ENCODE measurements at places on chromosomes 2 and 18.

GRCh38 chr2:174300114-174300513 is 34.6 kb upstream of the SP9 start:
- no peak for DNase-seq

- DNase-seq, result no peak
Measured at GRCh38 chr2:13770279-13770678, 862.2 kb upstream of the LRATD1 start.

DNA sequence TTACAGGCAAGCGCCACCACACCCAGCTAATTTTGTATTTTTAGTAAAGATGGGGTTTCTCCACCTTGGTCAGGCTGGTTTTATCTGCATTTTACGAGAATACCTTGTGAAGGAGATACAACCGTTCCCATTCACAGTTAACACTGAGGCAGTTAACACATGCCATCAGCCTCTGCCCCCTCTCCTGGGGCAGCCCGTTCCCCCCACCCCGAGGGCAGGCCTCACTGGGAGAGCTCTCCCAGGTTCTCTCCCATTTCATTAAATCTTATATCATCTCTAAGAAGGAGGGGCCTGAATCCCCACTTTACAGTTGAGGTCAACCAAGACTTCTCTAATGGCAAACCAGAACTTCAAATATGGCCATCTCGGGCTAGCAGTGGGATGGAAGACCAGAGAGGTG is 95.0 kb upstream of the ST3GAL5 start:
- no peak for DNase-seq

GRCh38 chr2:237290261-237290660 is 123.7 kb downstream of the COL6A3 start:
- no peak for DNase-seq

DNA sequence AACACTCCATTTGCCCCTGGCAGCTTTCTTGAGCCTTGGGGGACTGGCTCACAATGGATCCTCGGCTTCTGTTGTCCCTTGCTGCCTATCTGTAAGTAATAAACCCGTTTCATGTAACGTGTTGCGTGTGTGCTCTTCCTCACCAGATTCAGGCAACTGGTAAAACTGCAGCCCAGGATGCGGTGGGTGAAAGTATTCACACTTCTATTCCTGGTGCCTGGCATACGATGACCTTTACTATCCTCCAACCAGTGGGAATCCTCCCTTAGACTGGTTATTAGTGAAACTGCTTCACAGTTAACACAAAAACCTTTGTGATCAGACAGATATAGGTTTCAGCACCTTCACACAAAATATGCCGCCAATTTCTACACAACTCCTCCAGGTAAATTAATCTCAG is 13.6 kb upstream of the ICA1L start:
- no peak for DNase-seq

- no peak for DNase-seq
Measured at GRCh38 chr18:62758591-62758990, 43.2 kb downstream of the PHLPP1 start.

GRCh38 chr2:145484448-145485097 is 964.7 kb upstream of the ZEB2 start:
- DNase-seq, result no peak

- DNase-seq, result peak; percentile 7
Measured at GRCh38 chr2:12416600-12416999, 300.1 kb upstream of the TRIB2 start.

GRCh38 chr2:159225025-159226016 is 61.2 kb downstream of the WDSUB1 start:
- no peak for DNase-seq

DNA sequence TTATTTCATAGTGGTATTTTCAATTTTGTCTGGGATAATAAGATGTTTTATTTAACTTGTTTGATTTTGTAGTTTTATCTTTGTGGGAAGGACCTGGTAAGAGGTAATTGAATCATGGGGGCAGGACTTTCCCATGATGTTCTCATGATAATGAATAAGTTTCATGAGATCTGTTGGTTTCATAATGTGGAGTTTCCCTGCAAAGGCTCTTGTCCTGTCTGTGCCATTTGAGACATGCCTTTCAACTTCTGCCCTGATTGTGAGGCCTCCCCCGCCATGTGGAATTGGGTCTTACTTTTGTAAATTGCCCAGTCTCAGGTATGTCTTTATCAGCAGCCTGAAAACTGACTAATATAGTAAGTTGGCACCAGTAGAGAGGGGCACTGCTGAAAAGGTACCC is 77.8 kb upstream of the ARHGAP15 start:
- DNase-seq, result no peak

DNA sequence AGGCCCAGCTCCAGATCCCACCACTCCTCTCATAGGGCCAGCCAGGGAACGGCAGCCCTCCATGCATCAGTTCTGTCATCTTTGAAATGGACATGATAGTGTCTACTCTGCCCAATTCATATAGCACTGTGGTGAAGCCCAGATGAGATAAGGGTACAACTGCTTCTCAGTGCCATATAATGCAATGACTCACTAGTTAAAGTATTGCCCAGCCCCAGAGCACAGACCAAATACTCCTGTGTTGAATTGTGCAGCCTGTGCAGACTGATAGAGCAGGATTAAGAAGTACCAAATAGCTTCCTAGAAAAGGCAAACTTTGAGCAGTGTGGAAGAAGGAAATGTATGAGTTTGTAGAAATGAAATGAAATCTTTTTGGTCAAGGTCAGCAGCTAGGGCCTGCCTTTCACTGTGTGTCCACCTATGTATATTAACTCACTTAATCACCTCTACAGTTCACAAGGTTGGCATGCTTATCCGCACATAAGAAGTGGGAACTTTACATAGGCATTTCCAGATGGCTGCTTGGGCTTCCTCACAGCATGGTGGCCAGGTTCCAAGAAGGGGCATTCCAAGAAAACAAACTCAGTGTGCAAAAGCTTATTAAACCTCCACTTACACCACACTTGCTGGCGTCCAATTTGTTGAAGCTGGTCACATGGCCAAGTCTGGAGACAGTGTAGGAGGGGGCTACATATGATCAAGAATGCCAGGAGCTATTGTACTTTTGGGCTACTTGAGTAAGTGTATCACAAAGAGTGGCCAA is 102.8 kb upstream of the COPS8 start:
- no peak for DNase-seq

DNA sequence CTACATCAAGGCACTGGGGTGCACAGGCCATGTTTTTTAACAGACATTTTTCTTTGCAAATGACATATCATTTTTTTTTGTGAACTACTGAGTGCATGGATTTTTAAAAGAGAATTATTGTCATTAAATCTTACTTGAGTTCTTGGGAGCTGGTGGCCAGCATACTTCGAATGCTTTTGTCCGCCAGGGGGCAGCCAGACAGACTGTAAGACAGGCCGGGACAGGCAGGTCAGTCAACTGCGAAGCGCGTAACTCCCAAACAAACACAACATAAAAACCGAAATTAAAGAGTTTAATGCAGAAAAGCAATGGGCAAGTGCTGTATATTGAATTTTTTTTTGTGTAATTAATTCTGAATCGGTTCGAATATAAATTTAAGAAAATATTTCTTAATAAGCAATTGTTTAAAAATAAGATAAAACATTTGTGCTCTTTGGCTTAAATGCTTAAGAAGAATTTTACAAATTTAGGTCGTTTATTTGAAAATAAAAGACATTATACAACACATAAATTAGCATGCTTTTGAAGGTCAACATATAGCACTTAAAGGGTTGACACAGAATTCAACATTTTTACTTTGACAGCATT is 142.2 kb upstream of the PXDN start:
- no peak for DNase-seq

DNA sequence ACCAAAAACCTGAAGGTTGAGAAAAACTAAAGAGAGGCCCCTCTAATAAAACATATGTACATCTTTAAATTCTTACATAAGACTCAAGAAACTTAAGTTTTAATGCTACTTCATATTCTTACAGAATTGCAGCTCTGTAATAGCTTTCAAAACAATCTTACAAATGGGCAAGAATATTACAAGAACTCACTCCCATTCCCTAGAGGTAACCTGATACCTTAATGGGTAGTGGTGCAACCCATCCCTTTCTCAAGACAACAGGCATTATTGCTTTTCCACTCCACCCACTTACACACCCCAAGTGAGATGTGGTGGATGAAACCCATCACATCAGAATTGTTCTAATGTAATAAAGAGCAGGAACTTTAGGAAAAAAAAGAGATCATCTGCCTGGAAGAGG is 103.7 kb downstream of the RBMS1 start:
- no peak for DNase-seq

DNA sequence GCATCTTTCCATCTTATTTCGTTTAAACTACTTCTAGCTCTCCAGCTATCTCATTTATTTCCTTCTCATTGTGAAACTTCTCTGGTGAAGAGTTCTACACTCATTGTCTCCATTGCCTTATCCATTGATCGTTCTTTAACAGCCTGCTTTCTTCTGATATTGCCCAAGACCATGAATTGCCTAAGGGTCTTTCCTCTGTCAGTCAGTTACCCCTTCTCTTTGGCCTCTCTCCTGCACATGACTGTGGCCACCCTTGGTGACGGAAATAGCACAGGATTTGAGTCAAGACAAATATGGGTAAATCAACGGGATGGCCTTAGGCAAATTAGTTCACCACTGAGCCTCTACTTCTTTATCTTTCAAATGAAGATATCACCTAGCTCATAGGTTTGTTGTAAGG is 26.6 kb downstream of the NHEJ1 start:
- no peak for DNase-seq

DNA sequence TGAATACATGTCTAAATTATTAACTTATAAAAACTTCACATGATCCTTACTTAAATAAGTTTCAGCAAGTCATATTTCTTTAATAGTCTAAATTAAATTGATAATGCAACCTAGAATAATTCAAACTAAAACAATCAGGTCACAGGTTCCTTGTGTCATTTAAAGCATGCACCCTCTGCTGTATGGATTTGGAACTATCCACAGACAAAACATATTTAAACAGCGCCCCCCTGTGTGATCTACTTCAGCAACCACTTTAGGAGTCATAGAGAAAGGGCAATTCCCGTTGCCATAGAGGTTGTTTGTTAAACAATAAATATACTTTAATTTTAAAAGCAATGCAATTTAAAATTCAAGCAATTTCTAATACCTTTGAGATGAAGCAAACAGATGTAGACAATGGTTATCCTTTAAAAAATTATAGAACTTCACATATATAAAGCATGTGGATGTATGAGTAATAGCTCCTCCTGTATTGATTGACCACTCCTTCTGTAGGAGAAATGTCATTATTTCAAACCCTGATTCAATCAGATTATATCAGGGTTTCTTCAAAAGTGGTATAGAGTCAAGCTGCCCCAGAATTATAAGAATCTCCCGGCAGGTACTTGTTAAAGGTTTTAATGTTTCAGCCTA is 21.2 kb downstream of the GRB14 start:
- DNase-seq, result no peak

GRCh38 chr2:167875529-167875928 is 371.9 kb downstream of the STK39 start:
- no peak for DNase-seq

GRCh38 chr2:147499785-147500184 is 345.0 kb upstream of the ACVR2A start:
- DNase-seq, result no peak

- no peak for DNase-seq
Measured at GRCh38 chr18:77052297-77052982, 80.1 kb downstream of the MBP start.

DNA sequence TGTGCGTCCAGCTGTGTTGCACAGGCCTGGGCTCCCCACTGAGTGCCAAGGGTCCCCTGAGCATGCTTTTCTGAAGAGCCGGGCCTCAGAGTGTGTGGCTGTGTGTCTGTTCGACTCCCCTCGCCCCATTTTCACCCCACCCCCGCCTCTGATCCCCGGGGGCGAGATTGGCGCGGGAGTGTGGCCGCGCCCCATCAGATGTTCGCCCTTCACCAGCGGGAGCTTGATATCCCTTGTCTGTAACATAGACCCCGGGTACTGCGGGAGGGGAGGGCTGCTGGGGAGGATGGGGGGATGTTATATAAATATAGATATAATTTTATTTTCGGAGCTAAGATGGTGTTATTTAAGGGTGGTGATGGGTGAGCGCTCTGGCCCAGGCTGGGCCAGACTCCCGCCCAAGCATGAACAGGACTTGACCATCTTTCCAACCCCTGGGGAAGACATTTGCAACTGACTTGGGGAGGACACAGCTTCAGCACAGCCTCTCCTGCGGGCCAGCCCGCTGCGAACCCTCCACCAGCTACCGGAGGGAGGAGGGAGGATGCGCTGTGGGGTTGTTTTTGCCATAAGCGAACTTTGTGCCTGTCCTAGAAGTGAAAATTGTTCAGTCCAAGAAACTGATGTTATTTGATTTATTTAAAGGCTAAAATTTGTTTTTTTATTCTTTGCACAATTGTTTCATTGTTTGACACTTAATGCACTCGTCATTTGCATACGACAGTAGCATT is 1.5 kb downstream of the RHOB start:
- no peak for DNase-seq

DNA sequence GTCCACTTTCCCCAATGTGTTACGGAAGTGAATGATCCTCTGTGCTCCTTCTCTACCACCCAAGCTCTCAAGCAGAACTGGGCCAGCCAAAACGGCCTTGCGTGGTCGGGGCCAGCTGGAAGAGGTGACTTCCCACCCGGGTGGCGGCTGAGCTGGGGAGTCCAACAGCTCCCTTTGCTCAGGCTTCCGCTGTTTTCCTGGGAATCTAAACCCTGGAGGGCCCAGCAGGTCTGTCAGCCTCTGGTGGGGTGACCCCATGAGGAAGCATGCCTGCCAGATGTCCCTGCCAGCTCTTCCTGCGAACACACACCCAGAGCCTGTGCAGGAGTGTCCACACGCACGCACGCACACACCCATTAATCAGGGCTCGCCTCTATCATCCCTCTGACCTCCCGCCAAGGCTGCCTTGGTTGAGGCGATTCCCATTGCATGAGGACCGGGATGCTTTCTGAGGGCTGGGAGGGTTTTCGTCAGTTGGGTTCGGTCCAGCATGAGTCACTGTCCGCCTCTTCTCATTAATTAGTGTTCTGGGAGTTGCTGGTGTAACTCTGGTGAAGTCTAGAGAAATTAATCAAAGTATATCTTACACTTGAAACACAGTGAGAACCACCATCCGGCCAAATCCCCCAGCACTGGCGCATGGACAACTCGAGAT is 90.6 kb downstream of the TWIST2 start:
- DNase-seq, result no peak

GRCh38 chr2:234446404-234447076 is 50.3 kb downstream of the ARL4C start:
- peak; percentile 51 for DNase-seq

DNA sequence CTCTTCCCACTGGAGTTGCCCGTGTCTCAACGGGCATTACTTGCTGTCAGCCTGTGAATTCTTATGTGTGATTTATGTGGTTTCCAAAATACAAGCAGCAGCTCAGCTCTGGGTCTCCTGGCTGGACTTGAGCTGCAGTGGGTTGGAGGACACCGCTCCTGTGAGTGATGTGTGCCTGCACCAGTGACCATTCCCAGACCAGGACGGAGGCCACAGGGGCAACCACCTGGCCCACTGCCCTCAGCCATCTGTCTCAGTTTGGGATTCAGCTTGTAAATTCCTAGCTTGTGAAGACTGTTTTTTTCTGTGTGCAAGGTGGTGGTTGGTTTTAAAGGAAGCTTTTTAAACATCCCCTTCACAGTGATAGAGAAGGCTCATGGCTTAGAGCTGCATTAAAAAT is 261.0 kb downstream of the BCL2 start:
- no peak for DNase-seq
